ENCODE measurements at places on chromosomes 12 and 14.

- no peaks in the 10 kb centered on the region for H3K4me1 ChIP-seq
- H3K27me3 ChIP-seq = no peaks in the 10 kb centered on the region
- H3K36me3 ChIP-seq = no peaks in the 10 kb centered on the region
These were observed 100.9 kb upstream of the PKP2 start for GRCh38 chr12:32997471-32997870.

- no peaks in the 10 kb centered on the region for H3K36me3 ChIP-seq
- no peak overlapping the region for H3K27ac ChIP-seq
- H3K4me3 ChIP-seq = no peak overlapping the region
- DNase-seq = no peak
- no peaks in the 10 kb centered on the region for H3K27me3 ChIP-seq
These were observed 84.3 kb downstream of the FZD10 start for GRCh38 chr12:130246560-130246959.

DNA sequence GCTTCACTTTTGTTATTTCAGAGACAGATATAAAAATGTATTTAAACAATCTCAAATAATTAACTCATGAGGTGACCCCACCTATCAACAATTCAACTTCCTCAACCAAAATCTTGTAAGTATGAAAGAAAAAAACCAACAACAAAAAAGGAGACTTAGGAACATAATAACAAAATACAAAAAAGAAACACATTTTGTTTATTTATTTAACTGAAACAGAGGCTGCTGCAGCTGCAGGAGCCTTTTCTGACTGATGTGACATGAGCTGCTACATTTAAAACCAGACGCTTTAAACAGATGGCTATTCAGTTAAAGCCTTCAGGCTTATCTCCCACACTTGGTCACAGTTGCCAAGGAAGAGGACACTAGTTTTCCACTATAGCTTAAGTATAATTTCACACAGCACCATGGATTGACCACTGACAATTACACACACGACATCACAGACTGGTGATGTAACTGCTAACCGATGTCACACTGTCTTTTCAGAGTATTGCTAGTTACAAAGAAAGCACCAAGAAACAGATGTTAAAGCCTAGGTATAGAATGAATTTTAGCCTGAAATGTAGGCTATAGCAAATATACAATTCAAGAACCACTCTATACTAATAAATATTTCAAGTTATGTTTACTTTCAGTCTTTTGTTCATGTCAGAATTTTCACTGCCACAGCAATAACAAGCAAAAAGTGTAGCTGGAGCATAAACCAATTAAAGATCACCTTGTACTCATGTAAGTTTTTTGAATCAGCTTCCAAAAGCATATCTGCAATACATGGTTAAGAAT is 113.0 kb downstream of the MED13L start:
- no peaks in the 10 kb centered on the region for H3K27me3 ChIP-seq
- peaks cover 44% of the 10 kb centered on the region for H3K4me1 ChIP-seq
- peak overlapping the region; percentile 60 for H3K27ac ChIP-seq
- peak; percentile 76 for DNase-seq
- H3K36me3 ChIP-seq = no peaks in the 10 kb centered on the region
- H3K4me3 ChIP-seq = no peak overlapping the region

DNA sequence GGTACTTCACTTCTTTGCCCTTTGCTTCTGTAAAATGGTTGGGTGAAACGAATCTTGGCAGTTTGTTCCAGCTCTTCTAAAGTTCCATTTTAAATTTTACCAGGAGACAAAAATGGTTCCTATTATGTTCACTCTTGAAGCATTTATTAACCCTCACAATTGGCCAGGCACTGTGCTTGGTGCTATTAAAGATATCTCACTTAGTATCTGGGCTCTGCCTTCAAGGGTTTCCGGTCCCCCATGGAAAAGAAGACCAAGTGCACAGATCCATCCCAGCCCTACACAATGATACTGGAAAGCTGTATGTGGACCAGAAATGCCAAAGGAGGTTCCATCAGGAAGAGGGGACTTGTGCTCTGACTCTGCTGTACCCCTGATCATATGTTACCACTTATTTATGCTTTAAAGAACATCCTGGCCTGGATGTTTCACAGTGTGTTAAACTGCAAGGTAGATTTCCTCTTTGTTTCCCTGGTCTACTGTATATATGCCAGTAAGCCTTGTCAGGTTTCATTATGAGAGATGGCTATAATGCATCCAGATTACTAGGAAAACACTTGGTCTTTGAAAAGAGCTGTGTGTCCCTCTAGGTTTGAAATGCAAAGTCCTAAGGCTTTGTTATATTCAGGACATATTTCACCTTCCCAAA is 154.8 kb downstream of the PRKCH start:
- no peaks in the 10 kb centered on the region for H3K36me3 ChIP-seq
- H3K4me1 ChIP-seq = 0 out of 3 replicates have a peak, but pooled peaks cover 3% of the 10 kb centered on the region
- peak overlapping the region; percentile 41 for H3K27ac ChIP-seq
- no peaks in the 10 kb centered on the region for H3K27me3 ChIP-seq

DNA sequence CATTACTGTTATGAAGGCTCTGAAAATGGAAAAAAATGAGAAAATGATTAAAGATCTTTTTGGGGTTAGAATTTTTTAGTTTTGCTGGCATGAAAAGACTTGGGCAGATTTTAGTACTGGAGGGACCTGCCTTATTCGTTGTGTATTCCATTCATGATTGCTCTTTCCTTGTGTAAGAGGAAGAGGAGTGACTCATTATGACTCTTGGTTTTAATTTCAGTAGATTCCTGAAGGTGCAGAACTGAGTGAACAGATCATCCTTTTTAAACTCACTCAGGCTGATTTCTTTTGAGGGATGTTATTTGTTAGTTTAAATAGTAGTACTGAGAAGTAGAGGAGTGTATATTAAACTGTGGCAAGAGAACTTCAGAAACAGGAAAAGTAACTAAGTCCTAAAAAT is 41.6 kb downstream of the AKAP6 start:
- no peak overlapping the region for H3K27ac ChIP-seq
- no peaks in the 10 kb centered on the region for H3K36me3 ChIP-seq
- DNase-seq = no peak
- no peak overlapping the region for H3K4me3 ChIP-seq
- H3K27me3 ChIP-seq = no peaks in the 10 kb centered on the region
- peaks cover 10% of the 10 kb centered on the region for H3K4me1 ChIP-seq

DNA sequence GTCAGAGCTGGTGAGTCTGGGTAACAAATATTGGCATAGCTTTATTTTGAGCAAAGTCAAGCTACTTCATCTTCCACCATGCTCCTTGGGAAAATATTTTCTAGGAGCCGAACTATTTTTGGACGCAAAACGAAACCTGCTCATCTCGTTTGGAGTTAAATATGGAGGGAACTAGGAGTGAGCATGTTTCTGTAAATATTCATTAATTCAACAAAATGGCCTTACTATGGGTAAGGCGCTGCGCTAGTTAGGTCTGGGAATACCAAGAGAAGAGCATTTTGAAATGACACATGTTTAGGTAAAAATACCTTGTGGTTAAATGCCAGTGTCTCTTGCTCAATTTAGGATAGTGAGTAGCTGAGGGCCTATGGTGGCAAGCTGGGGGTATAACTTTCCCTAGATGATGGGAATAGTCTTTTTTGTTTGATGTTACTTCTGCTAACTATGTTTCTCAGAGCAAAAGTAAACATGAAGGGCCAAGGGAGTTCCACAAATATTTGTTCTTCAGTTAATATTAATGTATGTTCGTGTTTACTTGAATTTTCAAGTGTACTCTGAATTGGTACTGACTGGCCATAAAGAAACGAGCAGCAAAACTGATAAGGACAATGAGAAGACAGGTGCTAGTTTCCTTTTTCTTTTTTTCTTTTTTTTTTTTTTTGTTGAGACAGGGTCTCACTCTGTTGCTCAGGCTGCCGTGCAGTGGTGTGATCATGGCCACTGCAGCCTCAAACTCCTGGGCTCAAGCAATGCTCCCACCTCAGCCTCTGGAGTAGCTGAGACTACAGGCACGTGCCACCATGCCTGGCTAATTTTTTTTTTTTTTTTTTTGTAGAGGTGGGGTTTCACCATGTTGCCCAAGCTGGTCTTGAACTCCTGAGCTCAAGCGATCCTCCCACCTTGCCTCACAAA is 77.7 kb downstream of the MAP1LC3B2 start:
- H3K4me3 ChIP-seq = no peak overlapping the region
- H3K27ac ChIP-seq = no peak overlapping the region

DNA sequence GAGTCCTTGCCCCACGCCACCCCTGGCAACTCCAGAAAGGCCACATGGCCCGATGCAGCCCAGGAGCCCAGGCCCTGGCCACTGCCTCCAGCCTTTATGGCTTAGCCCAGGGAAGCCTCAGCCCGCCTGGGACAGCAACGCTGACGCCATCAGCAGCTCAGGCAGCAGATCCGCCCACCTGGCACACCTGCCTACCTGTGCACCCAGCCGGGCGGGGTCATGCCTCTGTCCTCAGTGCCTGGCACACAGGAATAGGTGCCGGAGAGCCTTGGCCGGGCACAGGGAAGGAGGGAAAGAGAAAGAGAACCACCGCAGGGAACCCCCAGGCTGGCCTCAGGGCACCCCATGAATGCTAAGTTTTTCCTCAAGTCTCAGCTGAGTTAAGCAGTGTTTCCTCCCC is 21.1 kb downstream of the BEGAIN start:
- no peak overlapping the region for H3K27ac ChIP-seq
- H3K36me3 ChIP-seq = no peaks in the 10 kb centered on the region
- H3K4me1 ChIP-seq = peaks cover 31% of the 10 kb centered on the region
- no peak overlapping the region for H3K4me3 ChIP-seq
- no peak for DNase-seq

DNA sequence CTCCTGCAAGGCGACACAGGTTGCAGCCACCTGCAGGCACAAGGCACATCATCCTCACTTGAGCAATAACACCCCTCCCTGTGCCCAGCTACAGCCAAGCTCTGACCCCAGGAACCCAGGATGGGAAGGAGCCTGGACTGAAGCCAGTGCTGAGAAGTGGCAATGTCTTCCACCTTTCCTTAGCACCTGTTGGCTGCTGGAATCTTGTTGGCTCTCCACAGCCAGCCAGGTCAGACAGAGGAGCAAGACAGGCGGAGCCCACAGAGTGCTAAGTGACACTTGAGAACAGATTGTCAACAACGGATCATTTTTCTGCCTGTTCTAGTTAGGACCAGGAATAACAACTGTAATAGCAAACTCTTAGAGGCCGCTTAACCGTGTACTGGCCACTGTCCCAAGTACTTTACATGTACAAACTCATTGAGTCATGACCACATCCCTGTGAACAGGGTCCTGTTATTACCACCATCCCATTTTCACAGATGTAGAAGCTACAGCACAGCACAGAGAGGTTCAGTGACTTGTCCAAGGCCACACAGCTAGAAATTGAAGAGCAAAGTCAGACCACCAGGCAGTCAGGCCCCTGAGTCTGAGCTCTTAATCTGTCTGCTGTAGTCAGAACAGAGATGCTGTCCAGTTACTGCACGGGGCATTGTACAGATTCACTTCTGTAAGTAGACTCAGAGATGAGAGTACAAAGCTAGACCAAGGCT is 45.6 kb downstream of the RNFT2 start:
- peaks cover 25% of the 10 kb centered on the region for H3K36me3 ChIP-seq
- DNase-seq = no peak
- H3K27ac ChIP-seq = no peak overlapping the region
- H3K4me3 ChIP-seq = no peak overlapping the region
- no peaks in the 10 kb centered on the region for H3K4me1 ChIP-seq
- H3K27me3 ChIP-seq = peaks cover 4% of the 10 kb centered on the region

DNA sequence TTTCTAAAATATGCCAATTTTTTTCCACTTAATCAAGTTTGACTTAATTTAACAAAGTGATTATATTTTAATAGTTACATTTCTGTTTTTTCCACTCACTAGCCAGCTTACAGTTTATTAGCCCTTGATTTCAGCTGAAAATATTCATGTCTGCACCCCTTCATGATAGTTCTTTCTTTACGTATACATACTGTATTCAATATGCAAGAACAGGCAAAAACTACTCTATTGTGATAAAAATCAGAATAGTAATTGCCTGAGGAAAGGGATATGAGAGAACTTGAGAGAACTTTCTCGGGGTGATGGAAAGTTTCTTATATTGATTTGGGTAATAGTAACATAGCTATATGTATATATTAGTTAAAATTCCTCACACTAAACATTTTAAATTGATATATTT is 17.4 kb upstream of the PSMA6 start:
- H3K4me1 ChIP-seq = no peaks in the 10 kb centered on the region
- no peak overlapping the region for H3K27ac ChIP-seq
- no peaks in the 10 kb centered on the region for H3K27me3 ChIP-seq
- H3K36me3 ChIP-seq = peaks cover 29% of the 10 kb centered on the region
- no peak overlapping the region for H3K4me3 ChIP-seq

DNA sequence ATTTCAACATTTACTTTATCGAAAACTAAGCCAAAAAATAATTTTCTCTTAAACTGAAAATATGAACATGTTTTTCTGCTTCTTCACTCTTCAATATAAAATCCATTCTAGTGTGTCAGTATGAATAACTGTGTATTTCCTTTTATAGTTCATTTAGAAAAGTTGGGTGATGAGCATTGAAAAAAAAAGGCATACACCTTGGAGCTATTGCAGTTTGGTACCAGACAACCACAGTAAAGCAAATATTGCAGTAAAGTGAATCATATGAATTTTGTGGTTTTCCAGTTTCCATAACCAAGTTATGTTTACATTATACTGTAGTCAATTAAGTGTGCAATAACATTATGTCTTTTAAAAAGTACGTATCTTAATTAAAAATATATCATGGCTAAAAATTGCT is 195.0 kb upstream of the FOXG1 start:
- H3K36me3 ChIP-seq = no peaks in the 10 kb centered on the region
- no peak for DNase-seq
- no peaks in the 10 kb centered on the region for H3K4me1 ChIP-seq
- no peaks in the 10 kb centered on the region for H3K27me3 ChIP-seq
- H3K27ac ChIP-seq = no peak overlapping the region
- H3K4me3 ChIP-seq = no peak overlapping the region

- H3K4me1 ChIP-seq = peaks cover 12% of the 10 kb centered on the region
- no peaks in the 10 kb centered on the region for H3K27me3 ChIP-seq
- no peak overlapping the region for H3K4me3 ChIP-seq
- DNase-seq = no peak
- peaks cover 14% of the 10 kb centered on the region for H3K36me3 ChIP-seq
- no peak overlapping the region for H3K27ac ChIP-seq
These were observed 2.0 kb upstream of the PPP1CC start for GRCh38 chr12:110744601-110745264.
